Caco-2 (cell line): ENCODE measurements at places on chromosomes 12 and 14. TPM values are rescaled to one million over a fixed set of nuclear protein-coding genes. Genes with fewer than 3 reads are reported as not detected.

DNA sequence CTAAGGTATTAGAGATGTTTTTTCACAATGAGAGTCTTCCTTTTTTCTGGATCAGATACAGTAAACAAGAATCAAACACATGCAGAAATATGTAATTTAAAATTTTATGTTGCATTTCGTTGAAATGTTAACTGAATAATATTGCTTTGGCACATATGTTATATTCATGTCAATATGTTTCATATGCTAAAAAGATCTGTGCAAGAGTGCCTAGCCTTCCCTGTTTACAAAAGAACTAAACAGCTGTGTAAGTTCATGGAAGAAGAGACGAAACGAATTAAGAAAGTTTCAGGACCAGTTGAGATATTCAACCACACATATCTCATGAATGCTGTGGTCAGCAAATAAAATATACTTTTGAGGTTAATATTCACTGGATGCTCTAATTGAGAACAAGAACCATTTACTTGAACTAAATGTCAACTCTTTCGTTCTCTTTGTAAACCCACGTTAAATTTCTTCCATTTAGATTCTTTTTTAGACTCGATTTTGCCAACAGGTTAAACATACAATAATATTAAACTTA is 289.5 kb downstream of the FOXG1 start:
- DNase-seq = no peak

The KRT5 gene
- 0.50 and 0.91 TPM in 2 replicates for total RNA-seq

The IL25 gene
- not detected in 2 replicates for total RNA-seq

DNA sequence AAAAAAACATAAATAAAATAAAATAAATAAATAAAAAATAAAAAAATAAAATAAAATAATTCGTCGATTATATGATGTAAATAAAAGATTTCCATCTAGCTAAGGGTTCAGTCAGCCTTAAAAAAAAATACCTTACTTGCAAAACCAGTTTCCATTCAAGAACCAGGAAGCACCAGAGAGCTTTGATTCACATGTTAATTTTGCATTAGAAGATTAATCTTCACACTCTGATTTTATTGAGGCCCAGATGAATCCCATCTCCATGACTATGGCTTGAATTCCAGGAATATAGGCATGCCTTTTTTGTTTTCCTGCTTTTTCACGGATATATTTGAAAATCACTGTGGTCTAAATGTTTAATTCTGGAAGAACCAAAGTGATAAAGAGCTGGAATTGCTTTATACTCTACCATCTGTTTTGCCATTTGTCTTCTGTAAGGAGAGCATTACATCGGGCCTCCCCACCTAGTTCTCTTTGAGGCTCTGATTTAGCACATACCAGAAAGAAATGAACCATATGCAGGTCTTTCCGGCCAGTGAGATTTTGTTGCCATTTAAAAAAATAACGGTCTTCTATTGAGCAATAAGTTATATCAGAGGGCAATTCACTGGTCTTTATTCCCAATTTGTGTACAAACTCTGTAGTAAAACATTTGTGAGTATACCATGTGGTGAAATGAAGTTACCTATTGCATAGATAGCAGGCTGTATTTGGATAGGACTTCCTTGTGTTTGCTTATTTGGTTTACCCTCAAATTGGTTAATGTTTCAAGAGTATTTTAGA is 175.5 kb downstream of the AEBP2 start:
- no peak for DNase-seq

- no peak for DNase-seq
Measured at GRCh38 chr12:95896846-95897245, 38.1 kb downstream of the SNRPF start.

DNA sequence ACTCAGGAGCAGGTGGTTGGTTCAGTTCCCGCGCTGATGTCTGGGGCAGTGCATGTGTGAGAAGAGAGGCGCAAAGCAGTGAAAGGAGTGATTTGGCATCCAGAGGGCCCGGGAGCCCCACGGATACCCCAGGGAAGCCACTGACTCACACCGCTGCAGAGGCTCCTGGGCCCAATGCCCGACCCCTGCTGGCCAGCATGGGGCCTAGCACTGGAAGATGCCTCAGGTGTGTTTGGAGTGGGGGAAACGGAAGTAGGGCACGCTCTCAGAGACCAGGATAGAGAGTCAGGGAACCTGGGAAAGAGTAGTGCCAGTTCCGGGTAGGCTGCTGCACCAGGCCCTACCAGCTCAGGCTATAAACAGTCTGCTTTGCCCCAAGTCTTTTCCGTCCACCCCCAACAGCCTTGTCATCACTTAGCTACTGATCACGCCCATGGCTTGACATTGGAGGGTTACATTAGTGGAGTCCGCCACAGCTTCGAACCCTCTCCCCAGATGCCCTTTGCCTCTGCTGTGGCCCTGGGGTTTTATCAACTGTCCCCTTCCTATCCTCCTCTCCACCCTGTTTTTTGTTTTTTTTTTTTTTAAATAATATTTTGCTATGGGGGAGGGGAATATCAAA is 9.5 kb upstream of the CSAD start:
- DNase-seq = peak; percentile 66

DNA sequence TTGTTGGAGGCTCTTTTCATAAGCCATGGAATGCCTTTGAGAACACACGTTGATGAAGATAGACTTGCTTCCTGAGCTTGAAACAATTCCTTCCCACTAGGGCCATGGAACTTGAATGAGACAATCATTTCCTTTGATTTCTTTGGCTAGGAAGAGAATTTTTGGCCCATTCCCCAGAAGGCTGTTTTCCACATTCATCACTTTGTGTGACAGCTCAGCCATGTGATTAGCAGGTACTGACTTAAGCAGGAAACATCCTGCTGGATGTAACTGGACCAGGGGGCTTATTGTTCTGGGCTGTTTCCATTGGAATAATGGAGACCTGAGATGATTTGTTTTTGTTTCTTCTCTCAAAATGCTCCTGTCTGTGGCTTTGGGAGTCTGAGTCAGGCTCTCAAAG is 469.8 kb upstream of the SEL1L start:
- no peak for DNase-seq

The LGMN gene
- 84.2 and 94.2 TPM in 2 replicates for total RNA-seq

The PPP4R4 gene
- total RNA-seq = 0.20 and 0.21 TPM in 2 replicates

DNA sequence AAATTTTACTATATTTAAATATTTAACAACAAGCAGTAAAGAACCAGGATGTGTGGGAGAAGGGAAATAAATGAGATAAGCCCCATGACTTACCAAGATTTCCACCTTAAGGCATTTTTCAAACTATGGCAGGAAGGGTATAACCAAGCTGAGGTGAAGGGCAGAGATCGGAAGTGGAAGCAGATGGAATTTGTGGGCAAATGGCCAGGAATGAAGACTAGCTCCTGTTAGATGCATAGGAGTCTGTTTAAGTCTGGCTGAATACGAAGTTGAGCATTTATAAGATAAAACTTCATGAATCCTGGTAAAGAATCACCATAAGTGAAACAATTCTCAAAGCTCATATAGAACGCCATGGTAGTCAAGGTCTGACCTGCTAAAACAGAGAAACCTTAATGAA is 163.5 kb downstream of the DIO2 start:
- no peak for DNase-seq

DNA sequence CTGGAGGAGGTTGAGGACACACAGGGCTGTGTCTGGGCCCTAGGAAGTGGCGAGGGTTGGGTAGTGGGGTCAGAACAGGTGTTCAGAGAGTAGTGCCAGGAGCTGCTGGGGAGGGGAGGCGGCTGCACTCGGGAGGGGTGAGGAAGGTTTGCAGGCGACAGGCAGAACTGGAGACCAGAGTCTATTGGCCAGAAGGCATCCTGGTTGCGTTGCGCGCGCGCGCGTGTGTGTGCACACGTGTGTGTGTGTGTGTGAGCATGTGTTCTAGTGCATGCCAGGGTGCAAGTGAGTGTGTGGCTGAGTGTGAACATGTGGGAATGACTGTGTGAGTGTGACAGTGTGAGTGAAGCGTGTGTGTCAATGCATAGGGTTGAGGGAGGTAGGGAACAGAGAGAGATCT is 86.4 kb downstream of the CCDC92 start:
- DNase-seq = no peak

The ZNF140 gene
- 12.1 and 12.5 TPM in 2 replicates for total RNA-seq

GRCh38 chr12:42056130-42056529 is 88.5 kb downstream of the GXYLT1 start:
- DNase-seq = no peak

The SYNE2 gene
- 48.5 and 50.3 TPM in 2 replicates for total RNA-seq

GRCh38 chr12:72746048-72746447 is 473.9 kb downstream of the TRHDE start:
- DNase-seq = no peak

GRCh38 chr12:113609692-113610469 is 138.2 kb upstream of the LHX5 start:
- DNase-seq = no peak

DNA sequence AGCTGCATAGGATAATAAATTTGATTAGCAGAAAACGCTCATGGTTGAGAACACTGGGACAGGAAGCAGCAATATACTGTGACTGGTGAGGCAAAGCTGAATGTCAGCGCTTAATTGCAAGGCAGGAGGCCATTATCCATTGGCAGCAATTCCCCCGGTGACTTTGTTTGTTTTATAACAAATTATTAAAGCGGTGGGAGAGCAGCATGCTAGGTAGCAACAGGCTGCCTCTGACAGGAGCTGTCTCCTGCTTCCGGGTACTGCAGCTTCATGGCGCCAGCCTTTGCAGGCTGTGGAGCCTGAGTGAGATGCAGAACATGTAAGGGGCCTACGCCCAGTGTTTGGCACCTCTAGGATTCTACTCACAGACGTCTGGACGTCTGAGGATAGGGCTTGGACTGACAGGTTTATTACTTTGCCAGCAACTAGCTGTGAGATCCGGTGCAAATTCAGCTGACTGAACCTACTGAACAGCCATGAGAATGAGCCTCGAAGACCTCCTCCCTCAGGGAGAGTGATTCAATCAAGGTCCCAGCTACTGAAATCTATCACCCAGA is 82.1 kb upstream of the SSTR1 start:
- no peak for DNase-seq

- DNase-seq = no peak
Measured at GRCh38 chr12:111330800-111331752, 37.8 kb downstream of the PHETA1 start.

The PAH gene
- total RNA-seq = 5.1 and 5.8 TPM in 2 replicates

DNA sequence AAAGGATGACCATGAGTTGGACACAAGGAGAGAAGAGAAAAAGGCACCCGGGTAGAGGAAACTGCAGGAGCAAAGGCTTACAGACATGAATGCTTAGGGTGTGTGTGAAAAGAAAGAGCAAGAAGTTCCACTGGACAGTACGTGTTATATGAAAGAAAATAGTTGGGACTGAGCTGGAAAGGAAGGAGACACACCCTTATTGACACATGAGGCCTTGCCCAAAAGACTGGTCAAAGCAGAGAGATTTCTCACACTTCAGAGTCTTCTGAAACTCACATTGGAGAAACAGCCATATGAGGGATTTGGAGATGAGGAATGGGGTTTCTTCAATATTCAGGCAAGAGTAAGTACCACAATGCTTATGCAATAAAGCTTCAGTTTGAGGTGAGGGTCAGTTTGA is 56.0 kb downstream of the TTC9 start:
- no peak for DNase-seq

DNA sequence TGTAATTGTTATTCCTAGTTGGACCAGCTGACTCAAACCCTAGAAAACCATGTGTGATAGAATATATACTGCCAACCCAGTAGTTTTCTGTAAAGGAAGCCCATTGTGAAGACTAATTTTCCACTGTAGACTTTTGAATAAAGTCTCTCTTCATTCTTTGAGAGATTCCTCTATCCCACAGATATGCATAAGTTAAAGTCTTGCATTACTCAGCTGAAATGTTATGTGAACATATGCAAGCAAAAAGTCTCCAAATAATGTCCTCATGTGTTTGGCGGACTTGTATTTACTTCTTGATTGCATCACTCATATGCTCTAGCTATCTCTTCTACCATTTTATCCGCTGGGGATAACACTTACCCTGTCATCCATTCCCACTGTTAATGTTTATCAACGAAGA is 35.1 kb upstream of the OTOGL start:
- DNase-seq = no peak

The HCAR2 gene
- total RNA-seq = 0.16 and 0.18 TPM in 2 replicates

DNA sequence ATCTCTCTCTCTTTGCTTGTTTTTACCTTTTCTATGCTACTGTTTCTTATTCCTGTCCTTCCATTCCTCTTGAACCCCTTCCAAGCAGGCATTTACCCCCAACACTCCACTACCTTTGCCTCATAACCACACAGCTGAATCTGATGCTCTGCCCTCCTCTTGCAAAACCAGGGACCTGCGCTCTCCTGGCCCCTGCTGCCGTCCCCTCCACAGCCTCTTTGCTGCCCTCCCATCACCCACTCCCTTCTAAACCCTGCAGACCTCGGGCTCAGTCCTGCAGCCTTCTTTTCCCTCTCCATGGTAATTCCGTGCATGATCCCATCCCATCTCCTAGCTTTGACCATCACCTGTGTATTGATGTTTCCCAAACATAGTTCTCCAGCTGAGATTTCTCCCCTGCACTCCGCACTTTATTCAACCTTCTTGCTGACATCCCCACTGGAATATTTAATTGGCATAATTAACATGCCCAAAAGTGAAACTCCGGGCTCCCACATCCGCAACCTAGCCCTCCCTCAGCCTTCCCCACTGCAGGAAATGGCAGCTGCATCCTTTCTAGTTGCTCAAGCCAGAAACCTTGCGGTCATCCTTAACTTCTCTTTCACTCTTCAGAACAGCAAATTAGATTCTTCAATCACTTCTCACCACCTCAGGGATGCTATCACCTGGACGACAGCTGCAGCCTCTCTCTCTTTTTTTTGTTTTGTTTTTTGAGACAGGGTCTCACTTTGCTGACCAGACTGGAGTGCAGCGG is 16.0 kb downstream of the FIGNL2 start:
- DNase-seq = no peak

The RNASE3 gene
- total RNA-seq = not detected in 2 replicates

- no peak for DNase-seq
Measured at GRCh38 chr14:87847216-87847755, 145.7 kb downstream of the GALC start.

DNA sequence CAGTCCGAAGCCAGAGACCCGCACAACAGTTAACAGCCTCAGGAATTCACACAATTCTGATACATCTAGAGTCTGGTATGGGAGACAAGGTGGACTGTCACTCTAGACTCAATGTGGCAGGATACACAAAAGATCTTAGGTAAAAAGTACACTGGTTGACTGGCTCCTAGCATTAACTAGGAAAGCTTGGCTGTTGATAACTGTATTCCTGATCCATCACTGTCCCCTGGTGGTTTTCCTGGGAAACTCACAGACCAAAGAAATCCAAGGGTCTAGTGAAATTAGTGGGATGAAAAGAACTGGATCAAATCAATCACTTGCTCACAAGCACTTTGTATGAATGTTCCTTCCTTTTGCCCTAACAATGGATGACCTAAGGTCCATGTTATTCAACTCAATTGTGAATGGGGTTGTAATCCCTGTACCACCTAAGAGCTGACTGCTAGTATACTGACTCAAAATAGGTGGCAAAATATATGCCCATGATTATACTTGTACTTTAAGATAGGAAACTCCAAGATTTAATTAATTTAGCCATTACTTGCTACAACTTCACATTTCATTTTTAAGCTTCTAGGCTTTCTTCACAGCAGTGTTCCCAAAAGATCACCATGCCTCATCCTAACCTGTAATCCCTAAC is 14.0 kb downstream of the NPC2 start:
- DNase-seq = peak; percentile 55

GRCh38 chr14:92490239-92490959 is 23.2 kb upstream of the RIN3 start:
- DNase-seq = no peak

The HOXC4 gene
- total RNA-seq = 2.9 and 4.1 TPM in 2 replicates

The GNB3 gene
- total RNA-seq = 3.9 and 5.1 TPM in 2 replicates
